ENCODE measurements at places on chromosomes 4 and X.

DNA sequence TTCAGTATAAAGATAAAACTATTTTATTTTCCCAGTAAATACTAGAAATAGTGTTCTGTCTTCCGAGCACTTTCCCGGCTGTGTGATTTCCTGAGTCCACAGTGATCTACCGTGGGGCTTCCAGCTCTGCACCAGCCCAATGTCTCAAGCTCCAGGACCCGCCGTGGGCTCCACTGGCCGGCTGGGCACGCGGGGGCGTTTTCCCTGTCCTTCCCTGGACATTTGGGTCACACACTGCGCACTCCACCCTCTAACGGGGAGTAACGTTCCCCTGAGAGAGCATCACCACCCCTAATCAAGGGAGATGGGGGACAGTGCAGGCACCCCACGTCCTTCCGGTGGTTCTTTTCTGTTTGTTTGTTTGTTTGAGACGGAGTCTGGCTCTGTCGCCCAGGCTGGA lies 844.6 kb upstream of the FRG1 start:
- DNase-seq = no peak

- DNase-seq = no peak
Measured at GRCh38 chrX:13937370-13938050, 92.2 kb downstream of the GEMIN8 start.

DNA sequence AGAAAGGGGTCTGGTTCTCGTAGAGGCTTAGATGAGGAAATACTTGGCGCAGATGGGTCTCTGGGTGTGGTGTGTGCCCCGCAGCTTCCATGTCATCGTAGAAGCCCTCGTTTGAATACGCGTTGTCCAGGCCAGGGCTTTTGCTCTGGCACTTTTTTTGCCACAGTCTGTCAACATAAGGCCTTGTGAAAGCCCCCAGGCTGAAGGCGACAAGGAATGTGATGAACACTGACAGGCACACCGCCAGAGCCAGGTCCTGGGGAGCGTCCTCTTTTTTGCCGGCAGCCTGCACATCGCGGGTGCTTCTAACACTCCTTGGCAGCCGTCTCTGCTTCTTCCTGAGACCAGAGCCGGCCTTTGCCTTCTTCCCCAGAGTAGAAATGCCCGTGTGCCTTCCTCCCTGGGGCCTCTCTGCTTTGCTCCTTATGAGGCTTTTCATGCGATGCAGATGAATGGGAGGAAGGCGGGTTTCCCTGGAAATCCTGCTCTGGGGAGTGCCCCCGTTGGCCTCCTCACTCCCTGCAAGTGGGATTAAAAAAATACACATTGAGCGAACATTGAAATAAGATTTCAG lies 24.4 kb downstream of the LRRC66 start:
- no peak for DNase-seq

GRCh38 chr4:154471526-154472331 lies 19.9 kb downstream of the DCHS2 start:
- DNase-seq = no peak

GRCh38 chrX:40152741-40153344 lies 55.1 kb upstream of the BCOR start:
- DNase-seq = no peak

DNA sequence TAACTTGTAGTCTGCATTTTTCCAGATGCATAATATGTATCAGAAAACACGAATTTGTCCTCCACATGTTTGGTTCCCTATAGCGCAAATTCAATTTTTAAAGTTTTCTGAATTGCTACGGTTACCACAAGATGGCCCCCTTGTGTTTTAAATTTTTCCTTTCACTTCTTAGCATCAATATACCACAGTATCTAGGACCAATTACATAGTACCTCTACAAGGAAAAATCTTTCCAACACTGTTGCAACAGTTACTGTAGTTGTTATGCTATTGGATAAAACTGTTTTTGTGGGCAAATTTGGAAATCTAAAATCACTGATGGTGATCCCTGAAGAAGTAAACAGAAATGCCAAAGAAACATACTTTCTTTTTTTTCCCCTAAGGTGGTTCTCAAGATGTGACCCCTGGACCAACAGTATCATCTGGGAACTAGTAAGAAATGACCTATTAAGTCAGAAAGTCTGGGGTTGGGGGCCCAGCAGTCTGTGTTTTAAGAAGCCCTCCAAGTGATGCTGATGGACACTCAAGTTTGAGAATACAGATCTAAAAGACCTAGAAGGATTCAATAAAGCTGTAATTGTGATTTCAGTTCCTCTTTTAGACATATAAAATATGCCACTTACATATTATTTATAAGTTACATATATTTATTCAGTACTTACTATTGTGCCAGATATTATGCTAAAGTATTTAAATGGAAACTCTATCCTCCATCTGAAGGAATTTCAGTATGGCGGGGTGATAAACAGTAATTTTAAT lies 3.1 kb downstream of the ZGRF1 start:
- no peak for DNase-seq

DNA sequence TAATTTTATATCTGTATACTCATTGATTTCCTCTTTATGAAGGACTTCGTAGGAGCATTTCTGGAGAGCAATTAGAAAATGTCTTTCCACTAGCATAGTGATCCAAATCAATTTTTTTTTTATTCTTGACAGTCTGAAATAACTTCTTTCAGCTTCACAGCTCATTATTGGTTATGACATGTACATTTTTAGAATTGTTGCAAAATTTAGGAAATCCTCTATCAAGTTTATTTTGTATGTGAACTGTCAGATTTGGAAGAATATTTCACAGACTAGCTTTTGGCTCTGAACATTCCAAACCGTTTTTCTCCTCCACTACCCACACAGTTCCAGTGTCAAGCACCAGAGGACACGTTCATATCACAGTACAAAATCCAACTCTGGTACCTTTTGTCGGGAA lies 249.6 kb upstream of the ATOH1 start:
- DNase-seq = no peak

GRCh38 chrX:125132274-125132673 lies 187.4 kb upstream of the TEX13C start:
- DNase-seq = no peak

- no peak for DNase-seq
Measured at GRCh38 chr4:126687655-126688358, 945.0 kb upstream of the INTU start.

GRCh38 chrX:40107291-40108161 lies 9.8 kb upstream of the BCOR start:
- DNase-seq = no peak

- DNase-seq = no peak
Measured at GRCh38 chrX:153800177-153800722, 5.8 kb downstream of the SSR4 start.
